CD4-positive, alpha-beta T cell treated with Interleukin-15 for 1 hour (primary cell): ENCODE measurements at places on chromosomes 1 and 21.

GRCh38 chr1:175154629-175155472 is 37.7 kb downstream of the KIAA0040 start:
- peak; percentile 63 for DNase-seq

DNA sequence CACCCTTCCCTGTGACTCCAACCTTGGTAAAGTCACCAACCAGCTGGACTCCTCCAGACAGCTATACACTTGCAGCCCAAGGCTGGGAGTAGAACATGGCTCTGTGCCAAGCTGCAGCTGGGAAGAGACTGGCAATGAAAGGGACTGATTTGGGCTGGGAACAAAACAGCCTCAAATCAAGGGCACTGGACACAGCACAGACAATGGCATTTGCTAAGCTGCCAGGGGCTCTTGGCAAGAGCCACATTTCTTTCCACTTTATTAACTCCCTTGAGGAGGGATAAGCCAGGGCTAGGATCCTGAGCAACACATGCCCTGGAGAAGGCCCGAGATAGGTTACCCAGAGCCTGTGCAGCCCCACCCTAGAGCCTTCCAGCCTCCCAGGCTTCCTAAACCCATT is 12.0 kb downstream of the SYT11 start:
- no peak for DNase-seq

DNA sequence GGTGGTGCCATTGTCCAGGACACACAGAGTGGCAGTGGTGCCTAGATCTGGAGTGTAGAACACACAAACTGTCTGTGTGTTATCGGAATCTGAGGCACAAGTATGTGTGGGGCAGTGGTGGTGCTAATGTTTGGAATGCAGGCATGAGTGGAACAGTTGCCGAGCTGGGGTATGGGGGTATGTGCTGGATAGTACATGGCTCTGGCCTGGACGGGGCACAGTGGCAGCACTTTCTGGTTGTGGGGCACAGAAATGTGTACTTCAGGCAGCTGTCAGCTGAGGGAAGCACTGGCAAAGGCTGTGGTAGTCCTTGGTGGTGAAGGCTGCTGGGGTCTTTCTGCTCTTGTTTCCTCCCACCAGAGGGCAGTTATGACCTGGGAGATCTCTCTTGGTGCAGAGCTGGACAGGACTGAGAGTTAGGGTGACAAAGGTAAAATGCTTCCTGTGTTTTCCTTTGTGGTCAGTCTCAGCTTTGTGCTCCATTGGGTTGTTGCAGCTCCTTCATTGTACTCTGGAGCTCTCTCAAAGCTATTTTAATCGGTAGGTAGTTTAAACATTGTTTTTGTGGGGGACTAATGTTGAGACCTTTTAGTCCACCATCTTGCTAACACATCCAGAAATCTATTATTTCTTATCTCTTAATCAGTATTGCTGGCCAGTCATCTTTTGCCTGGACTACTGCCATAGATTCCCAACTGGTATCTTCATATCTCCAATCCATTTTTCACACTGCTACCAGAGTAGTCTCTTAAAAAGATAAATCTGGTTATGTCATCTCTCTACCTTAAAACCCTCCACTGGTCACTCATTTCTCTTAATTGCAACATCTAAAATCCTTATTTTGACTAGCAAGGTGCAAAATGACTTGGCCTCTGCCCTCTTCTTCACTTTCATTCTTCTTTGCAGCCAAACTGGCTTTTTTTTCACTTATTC is 83.9 kb upstream of the NBPF4 start:
- DNase-seq, result no peak

DNA sequence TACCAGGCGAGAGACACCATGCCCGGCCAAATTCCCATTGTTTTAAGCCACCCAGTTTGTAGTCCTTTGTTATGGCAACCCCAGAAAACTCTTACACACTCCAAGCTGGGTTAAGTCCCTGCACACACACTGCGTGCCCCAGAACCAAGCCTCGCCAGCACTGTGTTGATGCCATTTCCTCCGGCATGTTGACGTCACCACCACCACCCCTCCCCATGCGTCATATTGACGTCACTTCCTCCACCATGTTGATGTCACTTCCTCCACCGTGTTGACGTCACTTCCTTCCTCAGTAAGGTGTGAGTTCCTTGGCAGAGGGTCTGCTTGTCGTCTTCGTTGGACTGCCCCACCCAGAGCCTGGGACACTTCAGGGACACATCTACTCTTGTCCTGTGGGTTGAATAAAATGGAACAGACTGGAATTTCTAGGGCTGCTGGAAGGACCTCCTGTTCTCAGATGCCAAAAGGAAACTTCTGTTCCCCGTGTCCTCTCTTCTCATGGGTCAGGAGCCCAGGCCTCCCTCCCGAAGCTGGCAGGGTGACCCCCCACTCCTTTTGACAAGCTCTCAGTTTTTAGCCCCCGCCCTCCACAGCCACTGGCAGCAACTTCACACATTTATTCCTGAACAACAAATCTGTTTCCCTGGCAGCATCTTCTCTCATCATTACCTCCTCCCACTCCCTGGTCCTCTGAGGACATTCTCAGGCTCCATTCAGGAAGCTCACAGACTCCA is 643.3 kb downstream of the NPHP4 start:
- DNase-seq, result peak; percentile 18

DNA sequence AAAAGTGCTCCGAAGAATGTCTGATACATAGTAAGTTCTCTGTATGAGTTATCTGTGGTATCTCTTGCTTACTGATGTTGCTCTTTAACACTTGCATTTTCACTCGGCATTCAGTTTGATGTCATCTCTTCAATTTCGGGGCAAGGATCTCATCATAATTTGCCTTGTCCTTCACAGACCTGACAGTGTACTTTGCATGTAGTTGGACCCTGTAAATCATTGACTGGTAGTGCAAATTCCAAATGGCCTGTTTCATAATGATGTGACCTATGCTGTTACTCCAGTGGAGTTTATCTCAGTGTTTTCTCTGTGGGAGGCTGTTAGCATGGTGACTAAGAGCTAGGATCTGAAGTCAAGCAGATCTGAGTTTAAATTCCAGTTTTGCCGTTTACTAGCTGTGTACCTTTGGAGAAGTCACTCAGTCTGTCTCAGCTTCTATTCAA is 34.2 kb upstream of the ABCD3 start:
- DNase-seq, result no peak

DNA sequence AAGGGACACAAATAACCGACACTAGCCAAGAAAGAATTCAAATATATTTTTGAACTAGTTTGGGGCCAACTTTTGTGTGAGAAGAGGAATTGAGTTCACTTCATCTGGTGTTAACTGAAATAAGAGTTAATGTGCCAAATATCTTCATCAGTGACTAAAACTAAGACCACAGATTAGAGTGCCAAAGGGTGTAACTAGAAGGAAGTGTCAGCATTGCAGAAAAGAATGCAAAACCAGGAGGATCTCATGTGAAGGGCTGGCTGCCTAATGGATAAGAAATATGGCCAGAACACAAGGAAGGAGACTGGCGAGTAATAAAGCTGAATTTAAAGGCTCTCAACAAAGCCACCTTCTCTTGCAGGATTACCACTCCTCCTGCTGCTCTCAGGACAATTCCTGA is 61.8 kb upstream of the LRRC8D start:
- DNase-seq, result no peak

DNA sequence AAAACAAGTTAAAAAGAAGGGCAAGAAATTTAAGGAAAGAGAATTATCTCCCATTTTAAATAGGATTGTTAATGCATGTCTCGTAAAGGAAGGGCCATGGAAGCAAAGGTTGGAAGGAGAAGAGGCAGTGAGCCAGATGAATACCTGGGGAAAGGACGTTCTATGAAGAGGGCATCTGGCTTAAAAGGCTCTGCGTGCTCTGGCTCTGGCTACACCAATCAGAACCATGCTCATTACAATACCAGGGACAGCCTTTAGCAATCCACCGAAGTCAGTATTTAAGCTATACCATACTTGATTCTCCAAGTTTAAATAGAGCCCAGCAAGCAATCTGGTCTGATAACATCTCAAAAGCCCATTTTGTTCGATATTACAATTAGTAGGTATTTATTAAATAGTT is 58.5 kb upstream of the C1orf87 start:
- no peak for DNase-seq

- DNase-seq, result no peak
Measured at GRCh38 chr1:212710566-212710965, 10.9 kb upstream of the BATF3 start.

- no peak for DNase-seq
Measured at GRCh38 chr1:167086033-167086432, 4.1 kb downstream of the GPA33 start.

DNA sequence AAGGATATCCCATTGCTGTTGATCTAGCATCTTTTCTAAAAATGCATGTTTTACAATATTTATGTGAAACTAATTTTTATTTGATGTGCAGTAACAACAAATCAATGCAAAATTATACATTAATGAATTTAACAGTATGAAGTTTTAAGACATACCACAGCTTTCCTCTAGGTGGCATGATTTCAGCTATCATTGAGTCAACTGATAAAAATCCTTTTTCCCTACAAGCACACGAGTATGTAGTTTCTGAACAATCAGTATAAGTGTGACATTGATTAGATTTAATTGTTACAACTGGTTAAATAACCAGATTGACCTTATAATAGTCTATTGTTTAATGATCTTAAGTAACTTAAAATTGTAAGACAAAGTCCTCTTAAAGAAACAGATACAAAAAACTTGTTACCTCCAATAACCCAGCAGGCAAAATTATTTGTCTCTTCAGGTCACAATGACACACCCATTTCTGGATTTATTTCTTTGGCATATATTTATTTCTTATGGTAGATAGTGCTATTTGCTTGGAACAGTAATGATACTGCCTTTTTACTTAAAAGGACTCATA is 5.8 kb upstream of the TGFB2 start:
- DNase-seq, result no peak

DNA sequence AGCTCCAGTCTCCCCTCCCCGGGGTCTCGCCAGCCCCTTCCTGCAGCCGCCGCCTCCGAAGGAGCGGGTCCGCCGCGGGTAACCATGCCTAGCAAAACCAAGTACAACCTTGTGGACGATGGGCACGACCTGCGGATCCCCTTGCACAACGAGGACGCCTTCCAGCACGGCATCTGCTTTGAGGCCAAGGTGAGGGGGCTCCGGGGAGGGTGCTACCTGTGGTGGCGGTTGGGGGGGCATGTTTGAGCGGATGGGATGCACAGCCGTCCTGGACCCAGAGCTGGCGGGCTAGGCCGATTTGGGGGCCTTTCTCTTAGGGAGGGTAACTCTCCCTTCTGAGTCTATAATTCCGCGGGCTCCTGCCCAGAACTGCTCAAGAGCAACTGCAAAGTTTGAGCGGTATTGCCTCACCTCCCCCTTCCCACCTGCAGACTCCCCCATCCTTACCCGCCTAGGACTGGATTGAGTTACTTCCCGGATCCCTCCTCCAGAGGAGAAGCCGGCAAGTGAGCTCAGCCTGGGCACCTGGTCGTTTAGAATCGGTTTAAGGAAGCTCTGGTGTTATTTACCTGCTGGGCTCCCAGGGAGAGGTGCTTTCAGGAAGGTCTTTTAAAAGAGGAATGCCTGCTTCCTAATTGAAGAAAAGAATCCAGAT is 730 bp downstream of the NOS1AP start:
- no peak for DNase-seq

GRCh38 chr21:34942911-34943310 is 106.2 kb downstream of the RUNX1 start:
- no peak for DNase-seq

DNA sequence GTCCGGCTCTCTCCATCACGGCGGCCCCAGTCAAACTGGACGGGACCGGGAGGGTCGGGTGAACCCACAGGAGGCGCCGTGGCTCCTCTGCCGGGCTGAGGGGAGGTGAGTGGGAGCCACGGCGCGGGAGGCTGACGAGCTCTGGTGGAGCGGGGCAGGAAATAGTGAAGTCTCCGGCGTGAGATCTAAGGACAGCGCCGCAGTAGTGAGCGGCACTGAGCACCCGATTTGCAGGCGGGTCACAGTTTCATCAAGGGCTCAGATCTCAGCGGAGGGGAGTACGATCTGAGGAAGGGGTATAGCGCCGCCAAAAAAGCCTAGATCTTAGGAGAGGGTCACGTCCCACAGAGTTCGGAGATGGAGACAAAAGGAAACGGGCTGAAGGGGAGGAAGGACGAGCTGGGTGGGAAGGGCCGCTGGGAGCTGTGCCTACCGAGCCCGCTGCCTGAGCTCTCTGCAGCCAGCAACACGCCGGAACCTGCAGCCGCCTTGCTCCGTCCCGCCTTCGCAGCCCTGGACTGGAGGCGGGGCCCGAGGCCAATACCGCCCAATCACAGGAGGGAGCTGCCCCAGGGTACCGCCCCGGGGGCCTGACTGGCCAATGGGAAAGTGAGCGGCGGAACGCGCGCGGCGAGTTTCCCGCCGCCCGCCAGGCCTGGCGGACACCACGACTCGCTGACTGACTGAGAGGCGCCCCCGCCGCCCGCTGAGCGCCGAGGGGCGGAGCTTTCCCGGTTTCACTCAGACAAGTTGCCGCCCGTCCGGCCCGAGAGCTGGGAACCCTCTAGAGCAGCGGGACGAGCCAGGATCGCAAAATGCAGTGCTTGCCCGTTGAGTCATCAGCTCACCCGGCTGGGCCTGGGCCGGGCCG is 1.9 kb downstream of the SFN start:
- DNase-seq, result peak; percentile 94

DNA sequence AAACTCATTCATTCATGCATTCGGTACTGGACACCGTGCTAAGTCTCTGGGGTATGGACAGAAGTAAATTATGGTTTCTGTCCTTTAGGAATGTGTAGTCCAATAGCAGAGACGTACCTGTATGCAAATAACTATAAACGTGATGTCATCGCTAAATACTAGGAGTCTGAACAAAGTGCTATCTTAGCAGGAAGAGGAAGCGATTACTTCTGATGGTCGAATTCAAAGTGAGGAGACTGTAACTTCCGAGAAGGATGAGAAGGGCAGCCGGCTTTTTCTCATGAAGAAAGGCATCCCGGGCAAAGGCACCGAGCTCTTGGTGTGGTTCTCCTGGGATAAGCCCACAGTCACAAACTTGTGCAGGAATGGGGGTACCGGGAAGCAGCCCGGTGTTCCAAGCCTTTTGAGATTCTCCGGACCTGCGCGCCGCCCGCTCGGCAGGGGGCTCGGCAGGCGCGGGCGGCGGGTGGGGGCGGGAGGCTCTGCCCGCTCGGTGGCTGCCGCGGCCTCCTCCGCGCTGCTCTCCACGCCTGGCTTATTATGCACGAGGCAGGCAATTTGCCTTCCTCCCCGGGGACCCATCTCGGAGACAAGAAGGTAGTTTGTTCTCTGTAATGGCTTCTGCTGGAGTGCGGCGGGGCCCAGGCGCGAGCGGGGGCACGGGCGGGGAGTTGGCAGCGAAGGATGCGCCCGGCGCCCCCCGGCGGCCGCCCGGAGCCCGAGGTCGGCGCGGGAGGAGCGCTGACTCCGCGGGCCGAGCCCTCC is 67.5 kb upstream of the CD1D start:
- DNase-seq, result peak; percentile 52

DNA sequence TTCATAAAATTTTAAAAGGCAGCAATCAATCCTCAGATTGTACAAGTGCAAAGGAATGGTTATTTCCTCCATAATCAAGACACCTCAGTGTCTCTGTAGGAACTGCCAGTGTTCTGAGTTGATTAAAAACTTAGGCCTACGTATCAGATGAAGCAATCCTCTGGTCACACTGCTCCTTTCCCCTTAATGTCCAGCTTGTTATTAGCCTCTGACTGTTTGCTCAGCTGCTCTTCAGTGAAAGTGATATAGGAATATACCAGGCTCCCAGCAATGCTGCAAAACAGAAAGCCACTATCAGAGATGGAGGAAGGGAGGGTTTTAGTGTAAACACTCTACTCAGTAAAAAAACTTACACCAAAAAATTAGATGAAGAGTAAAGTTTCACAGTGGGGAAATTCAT is 49.8 kb downstream of the SLC35D1 start:
- DNase-seq, result no peak

GRCh38 chr1:111656086-111657017 is 36.8 kb downstream of the RAP1A start:
- DNase-seq, result no peak

GRCh38 chr1:94719926-94720793 is 100.0 kb upstream of the SLC44A3 start:
- DNase-seq, result peak; percentile 70
